Renal pelvis (tissue), 12 donors: ENCODE measurements at places on chromosomes 16 and 17.
A peak's percentile ranks its signal among the peaks of the same experiment; 100 is the strongest.

- DNase-seq, result no peak
Observed at GRCh38 chr17:69350911-69351310, 24.0 kb upstream of the ABCA5 start.

- DNase-seq, result no peak
Observed at GRCh38 chr17:78986048-78986648, 6.4 kb upstream of the LGALS3BP start.

DNA sequence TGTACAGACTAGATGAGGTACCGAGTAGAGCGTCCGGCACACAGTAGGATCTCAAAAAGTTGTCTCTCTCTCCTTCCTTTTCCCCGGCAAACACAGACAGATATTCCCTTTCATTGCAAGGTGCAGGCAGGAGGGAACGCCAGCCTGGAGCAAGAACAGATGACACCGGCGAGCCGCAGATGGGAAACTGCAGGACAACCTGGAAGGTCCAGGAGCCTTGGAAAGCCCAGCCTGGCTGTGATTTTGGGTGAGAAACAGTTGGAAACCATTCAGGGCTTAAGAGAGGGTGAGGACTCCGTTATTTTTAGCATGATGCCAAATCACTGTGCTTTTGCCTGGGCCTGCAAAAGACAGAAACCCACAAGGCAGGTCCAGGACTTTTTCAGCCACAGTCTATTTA is 7.3 kb downstream of the CDH11 start:
- DNase-seq, result no peak

DNA sequence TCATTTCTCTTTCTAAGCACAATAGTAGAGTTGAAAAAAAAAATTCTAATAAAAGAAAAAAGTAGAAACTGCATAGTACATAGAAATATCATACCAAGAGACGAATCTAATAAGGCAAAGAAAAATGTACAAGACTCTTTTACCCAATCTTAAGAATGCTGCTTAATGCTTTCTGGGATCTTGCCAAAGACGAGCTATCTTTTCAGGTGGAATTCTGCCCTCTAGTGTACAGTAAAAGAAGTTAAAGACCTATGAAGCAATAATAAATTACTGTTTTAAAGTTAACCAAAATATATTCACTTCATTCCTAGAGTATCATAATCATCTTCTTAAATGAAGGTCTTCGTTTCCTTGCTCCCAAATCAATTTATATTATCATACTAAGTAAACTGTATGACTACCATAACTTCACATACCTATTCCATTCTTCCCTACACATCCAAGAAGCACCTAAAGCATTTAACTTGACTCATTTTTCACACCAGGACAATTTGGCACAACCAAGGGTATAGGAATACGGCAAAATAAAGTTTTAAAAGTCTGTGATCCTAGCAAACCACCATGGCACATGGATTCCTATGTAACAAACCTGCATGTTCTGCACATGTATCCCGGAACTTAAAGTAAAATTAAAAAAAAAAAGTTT is 47.7 kb downstream of the CFDP1 start:
- peak; percentile 79 for DNase-seq

DNA sequence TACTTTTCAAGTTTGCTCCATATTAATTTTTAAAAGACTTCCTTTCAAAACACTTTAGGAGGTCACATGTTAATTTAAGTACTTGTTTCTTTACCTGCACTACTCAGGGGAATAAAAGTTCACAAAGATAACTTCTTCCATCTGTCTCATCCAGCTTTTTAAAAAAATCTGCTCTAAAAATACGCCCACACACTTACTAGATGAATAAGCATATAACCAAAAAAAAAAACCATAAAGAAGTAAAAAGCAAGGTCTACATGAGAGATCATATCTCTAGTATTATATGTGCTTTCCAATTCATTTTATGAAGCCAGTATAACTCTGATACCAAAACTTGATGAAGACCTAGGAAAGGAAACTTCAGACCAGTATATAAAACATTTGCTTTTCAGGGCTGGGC is 17.2 kb downstream of the SKAP1 start:
- no peak for DNase-seq

- no peak for DNase-seq
Observed at GRCh38 chr16:9297437-9298113, 206.1 kb downstream of the HAPSTR1 start.

GRCh38 chr16:13780406-13781168 is 139.4 kb upstream of the ERCC4 start:
- peak; percentile 19 for DNase-seq

GRCh38 chr16:8673611-8674412 is 605 bp upstream of the ABAT start:
- DNase-seq, result no peak

GRCh38 chr16:54690710-54691109 is 240.0 kb upstream of the IRX5 start:
- DNase-seq, result no peak

DNA sequence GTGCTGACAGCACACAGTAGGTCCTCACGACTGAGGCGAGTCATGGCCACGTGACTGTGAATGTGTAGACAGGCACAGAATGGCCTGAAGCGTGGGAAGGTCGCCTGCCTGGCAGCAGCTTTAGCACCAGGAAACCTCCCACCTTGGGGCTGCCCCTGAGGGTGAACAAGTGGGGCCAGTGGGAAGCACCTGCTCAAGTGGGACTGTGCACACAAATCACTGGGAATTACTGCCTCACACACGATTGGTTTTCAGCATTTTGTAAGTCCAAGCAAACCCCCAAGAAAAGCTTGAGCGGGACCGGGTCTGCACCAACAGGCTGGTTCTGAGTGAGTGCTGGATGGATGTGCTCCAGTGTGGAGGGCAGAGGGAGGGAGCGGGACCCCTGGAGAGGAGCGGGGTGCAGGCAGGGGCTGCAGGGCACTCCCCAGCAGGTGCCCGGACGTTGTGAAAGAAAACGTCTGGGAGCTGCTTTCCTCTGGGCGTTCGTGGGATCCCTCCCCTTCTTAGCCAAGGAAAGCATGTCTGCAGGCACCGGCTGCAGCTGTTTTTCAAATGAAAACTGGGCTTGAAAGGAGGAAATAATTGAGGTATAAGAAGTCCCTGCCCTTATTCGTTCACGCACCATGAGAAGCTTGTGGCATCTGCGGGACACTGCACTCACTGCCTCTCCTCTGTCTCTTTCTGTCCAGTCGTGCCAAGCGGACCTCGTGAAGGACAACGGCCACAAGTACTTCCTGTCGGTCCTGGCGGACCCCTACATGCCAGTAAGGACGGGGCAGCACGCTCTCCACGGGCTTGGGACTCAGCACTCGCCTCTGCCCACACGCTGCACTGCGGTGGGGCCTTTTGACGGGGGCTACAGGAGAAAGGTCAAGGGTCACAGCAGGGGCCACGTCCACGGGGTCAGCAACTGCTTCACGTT is 111.7 kb upstream of the CHMP6 start:
- no peak for DNase-seq

GRCh38 chr16:10504404-10504885 is 76.0 kb downstream of the EMP2 start:
- no peak for DNase-seq

DNA sequence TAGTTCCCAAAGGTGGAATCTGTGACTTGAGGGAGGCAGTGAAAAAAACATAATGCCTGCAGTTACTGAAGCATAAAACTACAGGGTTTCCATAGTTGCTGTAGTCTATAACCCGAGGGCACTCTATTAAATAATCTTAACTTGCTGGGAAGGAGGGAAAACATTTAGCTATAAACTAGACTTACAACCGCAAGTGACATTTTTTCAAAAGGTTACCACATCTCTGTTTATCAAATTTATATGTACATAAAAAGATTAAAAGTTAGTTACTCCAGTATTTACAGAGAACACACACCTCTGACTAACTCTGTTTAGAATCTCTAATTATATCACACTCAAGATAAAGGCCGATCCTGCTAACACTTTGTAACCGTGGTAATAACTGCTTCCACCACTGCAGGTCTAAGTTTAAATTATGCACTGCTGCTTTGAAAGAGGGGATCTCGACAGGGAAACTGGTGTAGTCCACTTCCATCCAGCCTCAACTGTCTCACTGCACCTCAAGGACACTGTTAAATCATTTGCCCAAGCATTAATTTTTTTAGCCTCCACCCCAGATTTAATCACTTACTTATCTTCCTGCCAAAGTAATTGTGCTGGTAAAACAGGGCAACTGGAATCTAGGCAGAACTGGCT is 14.6 kb downstream of the KCNJ16 start:
- no peak for DNase-seq

DNA sequence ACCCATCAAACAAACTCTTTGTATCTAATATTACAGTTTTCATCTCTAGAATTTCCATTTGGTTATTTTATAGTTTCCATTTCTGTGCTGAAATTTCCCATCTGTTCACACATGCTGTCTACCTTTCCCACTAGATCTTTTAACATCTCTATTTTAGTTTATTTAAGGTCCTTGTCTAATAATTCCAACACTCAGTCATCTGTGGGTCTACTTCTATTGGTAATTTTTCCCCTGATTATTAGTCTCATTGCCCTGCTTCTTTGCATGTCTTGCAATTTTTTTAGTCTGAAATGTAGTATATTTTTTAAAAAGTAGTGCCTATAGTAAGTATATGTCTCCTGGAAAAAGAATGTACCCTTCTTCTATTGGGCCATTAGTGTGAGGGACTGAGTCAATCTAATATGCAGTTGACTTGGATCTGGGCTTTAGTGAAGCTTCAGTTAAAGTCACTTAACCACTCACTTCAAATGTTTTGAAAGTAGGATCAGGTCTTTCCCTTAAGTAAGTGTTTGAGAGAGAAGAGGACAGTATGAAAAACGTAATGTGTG is 370.8 kb downstream of the SEC14L1 start:
- no peak for DNase-seq

DNA sequence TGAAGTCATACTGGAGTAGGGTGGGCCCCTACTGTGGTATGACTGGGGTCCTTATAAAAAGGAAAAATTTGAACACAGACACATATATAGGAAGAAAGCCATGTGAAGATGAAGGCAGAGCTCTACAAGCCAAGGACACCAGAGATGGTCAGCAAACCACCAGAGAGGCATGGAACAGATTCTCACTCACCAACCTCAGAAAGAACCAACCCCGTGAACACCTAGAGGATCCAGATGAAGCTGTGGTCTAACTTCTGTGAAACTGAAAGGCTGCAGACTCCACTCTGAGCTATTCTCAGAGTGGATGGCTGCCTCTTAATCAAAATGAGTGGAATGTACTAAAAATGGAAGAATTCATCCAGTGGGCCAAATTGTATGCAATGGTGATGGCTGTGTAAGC is 149.6 kb downstream of the ABCA8 start:
- DNase-seq, result no peak

DNA sequence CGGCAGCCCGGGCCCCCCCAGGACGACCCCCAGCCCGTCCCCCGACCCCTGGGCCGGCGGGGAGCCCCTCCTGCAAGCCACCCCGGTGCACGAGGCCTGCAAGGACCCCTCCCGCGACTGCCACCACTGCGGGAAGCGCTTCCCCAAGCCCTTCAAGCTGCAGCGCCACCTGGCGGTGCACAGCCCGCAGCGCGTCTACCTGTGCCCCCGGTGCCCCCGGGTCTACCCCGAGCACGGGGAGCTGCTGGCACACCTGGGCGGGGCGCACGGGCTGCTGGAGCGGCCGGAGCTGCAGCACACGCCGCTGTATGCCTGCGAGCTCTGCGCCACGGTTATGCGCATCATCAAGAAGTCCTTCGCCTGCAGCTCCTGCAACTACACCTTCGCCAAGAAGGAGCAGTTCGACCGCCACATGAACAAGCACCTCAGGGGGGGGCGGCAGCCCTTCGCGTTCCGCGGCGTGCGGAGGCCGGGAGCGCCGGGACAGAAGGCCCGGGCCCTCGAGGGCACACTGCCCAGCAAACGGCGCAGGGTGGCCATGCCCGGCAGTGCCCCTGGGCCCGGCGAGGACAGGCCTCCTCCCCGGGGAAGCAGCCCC is 15.6 kb upstream of the ZFPM1 start:
- DNase-seq, result no peak
